ENCODE measurements at places on chromosomes 2 and 18.

GRCh38 chr2:71166812-71167211 is 36.4 kb downstream of the MPHOSPH10 start:
- no peak overlapping the region for H3K4me3 ChIP-seq
- no peak for DNase-seq
- H3K4me1 ChIP-seq = peaks cover 7% of the 10 kb centered on the region
- no peak overlapping the region for H3K27ac ChIP-seq
- H3K27me3 ChIP-seq = no peaks in the 10 kb centered on the region
- no peaks in the 10 kb centered on the region for H3K36me3 ChIP-seq

DNA sequence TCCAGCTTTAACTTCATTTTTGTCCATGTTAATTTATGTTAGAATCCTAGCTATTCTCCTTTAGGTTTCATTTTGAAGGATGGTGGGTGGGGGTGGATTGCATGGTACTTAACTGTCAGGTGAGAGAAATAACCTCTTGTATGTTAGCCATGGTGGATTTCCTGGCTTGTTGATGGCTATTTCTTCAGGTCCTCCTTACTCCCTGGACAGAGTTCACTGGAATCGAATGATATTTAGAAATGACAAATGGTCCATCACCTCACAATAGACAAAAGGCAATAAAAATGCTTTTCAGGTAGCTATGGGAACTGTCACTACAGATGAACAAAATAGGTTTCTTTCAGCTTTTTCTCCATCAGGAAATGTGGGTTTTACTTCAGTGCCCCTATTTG is 91.7 kb downstream of the EML6 start:
- H3K36me3 ChIP-seq = no peaks in the 10 kb centered on the region
- H3K27me3 ChIP-seq = no peaks in the 10 kb centered on the region
- H3K4me1 ChIP-seq = no peaks in the 10 kb centered on the region
- H3K4me3 ChIP-seq = no peak overlapping the region
- DNase-seq = no peak
- H3K27ac ChIP-seq = no peak overlapping the region

DNA sequence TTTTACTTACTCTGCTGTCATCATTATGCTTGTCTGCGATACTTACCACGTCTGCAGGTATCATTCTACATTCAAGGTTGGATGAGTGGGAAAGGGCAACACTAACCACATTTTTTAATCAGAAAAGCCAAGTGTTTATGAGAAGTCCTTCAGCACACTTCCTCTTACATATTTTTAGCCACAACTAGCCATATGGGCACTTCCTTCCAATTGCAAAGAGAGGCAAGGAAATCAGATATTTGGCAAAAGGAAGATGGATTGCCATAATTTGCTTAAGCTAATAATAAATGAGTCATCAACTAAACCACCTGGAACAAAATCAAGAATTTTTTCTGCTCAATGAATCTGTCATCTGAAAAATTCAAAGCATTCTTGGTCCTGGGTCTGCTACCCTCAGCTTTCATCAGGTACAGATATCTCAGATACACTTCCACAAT is 16.7 kb upstream of the MRO start:
- H3K27ac ChIP-seq = no peak overlapping the region
- no peaks in the 10 kb centered on the region for H3K4me1 ChIP-seq
- peaks cover 4% of the 10 kb centered on the region for H3K27me3 ChIP-seq
- no peaks in the 10 kb centered on the region for H3K36me3 ChIP-seq
- no peak for DNase-seq

DNA sequence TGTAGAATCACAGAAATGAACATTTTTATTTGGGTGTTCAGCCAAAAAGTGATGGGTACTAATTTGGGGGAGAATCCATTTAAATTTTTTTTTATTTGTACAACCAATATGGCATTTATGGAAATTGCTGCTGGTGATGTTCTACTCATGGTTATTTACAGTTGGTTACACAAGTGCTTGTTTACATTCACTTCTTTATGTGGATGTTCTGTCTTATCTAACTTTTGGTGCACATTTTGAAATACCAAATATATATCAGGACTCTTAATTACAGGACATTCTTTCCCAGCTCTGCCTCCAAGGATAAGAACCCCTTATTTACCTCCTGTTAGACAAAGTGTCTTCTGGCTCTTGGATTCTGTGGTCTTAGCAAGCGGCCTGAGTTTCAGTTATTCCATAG is 35.2 kb downstream of the NEMP2 start:
- H3K27me3 ChIP-seq = no peaks in the 10 kb centered on the region
- H3K27ac ChIP-seq = peak overlapping the region; percentile 54
- peaks cover 11% of the 10 kb centered on the region for H3K36me3 ChIP-seq
- no peak overlapping the region for H3K4me3 ChIP-seq
- peaks cover 7% of the 10 kb centered on the region for H3K4me1 ChIP-seq

DNA sequence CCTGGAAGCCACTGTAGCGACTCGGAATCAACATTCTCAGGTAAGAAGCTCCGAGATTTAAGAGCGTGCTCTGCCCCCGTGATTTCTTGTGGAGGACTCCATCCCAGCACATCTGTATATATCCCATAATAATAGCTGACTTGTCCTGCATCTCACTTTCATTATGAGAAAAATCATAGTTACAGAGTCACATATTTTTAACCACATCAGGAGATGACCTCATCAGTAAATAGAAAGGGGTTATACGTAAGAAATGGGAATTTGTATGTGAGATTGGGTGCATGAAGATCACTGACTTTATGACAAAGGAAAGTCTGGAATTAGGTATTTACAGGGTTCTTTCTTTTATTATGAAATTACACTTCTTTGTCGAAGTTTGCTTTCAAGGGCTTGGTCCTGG is 16.4 kb upstream of the TMEM18 start:
- DNase-seq = no peak
- no peak overlapping the region for H3K27ac ChIP-seq
- peaks cover 10% of the 10 kb centered on the region for H3K27me3 ChIP-seq

- H3K36me3 ChIP-seq = no peaks in the 10 kb centered on the region
- no peaks in the 10 kb centered on the region for H3K27me3 ChIP-seq
- no peak for DNase-seq
- no peaks in the 10 kb centered on the region for H3K4me1 ChIP-seq
- H3K4me3 ChIP-seq = no peak overlapping the region
- peak overlapping the region; percentile 76 for H3K27ac ChIP-seq
Measured at GRCh38 chr18:8140841-8141501, 468.3 kb upstream of the RAB12 start.

GRCh38 chr18:23956483-23956882 is 58.1 kb upstream of the TTC39C start:
- no peak overlapping the region for H3K27ac ChIP-seq
- no peaks in the 10 kb centered on the region for H3K4me1 ChIP-seq
- DNase-seq = no peak
- no peaks in the 10 kb centered on the region for H3K27me3 ChIP-seq
- no peak overlapping the region for H3K4me3 ChIP-seq

DNA sequence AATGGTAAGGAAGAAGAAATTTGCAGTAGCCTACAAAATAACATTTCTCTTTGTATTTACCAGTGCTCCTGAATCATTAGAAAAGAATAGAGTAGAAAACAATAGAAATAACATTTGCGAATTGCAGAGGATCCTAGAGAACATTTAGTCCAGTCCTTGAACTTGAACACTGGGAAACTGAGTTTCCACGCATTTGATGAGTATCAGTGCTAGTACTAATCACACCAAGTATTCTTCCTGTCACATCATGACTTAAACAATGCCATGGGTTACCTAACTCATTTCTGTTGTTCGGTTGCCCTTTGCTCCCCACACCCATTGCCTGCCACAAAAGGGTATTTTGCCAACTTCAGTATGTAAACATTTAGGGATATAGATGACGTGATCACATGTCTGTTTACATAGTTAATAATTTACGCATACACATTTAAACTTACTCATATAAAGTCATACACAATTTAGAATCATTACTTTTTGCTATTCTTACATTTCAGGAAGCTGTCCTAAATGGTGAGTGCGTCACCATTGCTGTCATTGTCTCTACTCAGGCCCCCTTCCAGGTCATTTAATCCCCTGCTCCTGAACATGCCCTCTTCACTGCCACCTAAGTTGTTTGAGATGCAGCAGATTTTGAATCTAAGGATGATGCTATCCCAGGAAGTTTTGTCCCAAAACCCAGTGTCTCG is 42.3 kb downstream of the CRIM1 start:
- DNase-seq = no peak
- no peak overlapping the region for H3K27ac ChIP-seq

GRCh38 chr18:75135158-75135725 is 73.7 kb downstream of the PTGR3 start:
- H3K36me3 ChIP-seq = no peaks in the 10 kb centered on the region
- H3K27me3 ChIP-seq = no peaks in the 10 kb centered on the region
- no peaks in the 10 kb centered on the region for H3K4me1 ChIP-seq
- DNase-seq = no peak

GRCh38 chr2:70817284-70817954 is 3.0 kb downstream of the CLEC4F start:
- peaks cover 5% of the 10 kb centered on the region for H3K27me3 ChIP-seq
- no peaks in the 10 kb centered on the region for H3K36me3 ChIP-seq
- H3K4me3 ChIP-seq = peak overlapping the region; percentile 1
- no peak for DNase-seq

GRCh38 chr2:18290386-18290785 is 270.1 kb downstream of the RDH14 start:
- H3K36me3 ChIP-seq = no peaks in the 10 kb centered on the region
- H3K4me1 ChIP-seq = no peaks in the 10 kb centered on the region
- H3K27me3 ChIP-seq = no peaks in the 10 kb centered on the region

GRCh38 chr2:67479261-67479660 is 82.1 kb downstream of the ETAA1 start:
- no peak overlapping the region for H3K27ac ChIP-seq
- H3K4me1 ChIP-seq = no peaks in the 10 kb centered on the region
- no peak overlapping the region for H3K4me3 ChIP-seq
- H3K27me3 ChIP-seq = peaks cover 11% of the 10 kb centered on the region

DNA sequence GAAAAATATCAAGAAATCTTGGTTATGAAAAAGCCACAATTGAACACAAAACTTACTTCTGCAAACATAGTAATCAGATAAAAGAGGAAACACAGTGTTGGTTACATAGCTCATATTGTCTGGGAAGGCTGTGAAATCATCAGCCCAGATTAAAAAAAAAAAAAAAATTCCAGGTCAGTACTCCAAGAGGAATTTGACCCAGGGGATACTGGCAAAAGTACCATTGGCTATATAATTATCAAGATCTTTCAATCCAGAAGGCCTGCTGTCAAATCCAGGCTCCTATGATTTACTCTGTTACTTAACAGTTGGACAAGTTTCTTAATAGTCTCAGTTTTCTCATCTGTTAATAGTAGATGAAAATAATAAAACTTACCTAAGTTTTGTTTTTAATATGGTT is 12.9 kb upstream of the IKZF2 start:
- H3K4me1 ChIP-seq = no peaks in the 10 kb centered on the region
- H3K27me3 ChIP-seq = no peaks in the 10 kb centered on the region

- no peak for DNase-seq
- peaks cover 47% of the 10 kb centered on the region for H3K4me1 ChIP-seq
- no peak overlapping the region for H3K4me3 ChIP-seq
- no peaks in the 10 kb centered on the region for H3K36me3 ChIP-seq
Measured at GRCh38 chr2:61011678-61012077, 5.8 kb upstream of the PEX13 start.

- H3K27ac ChIP-seq = no peak overlapping the region
- H3K4me1 ChIP-seq = peaks cover 9% of the 10 kb centered on the region
- DNase-seq = no peak
- no peaks in the 10 kb centered on the region for H3K27me3 ChIP-seq
- peaks cover 30% of the 10 kb centered on the region for H3K36me3 ChIP-seq
Measured at GRCh38 chr2:127321303-127321702, 27.4 kb upstream of the ERCC3 start.

- DNase-seq = peak; percentile 66
- H3K27me3 ChIP-seq = no peaks in the 10 kb centered on the region
- H3K27ac ChIP-seq = peak overlapping the region; percentile 72
- peak overlapping the region; percentile 41 for H3K4me3 ChIP-seq
- peaks cover 54% of the 10 kb centered on the region for H3K4me1 ChIP-seq
Measured at GRCh38 chr18:45664824-45665763, 49.8 kb downstream of the SLC14A2 start.

Measured in activated T-cell treated with anti-CD3 and anti-CD28 coated beads, Interleukin-2, amount 50 U/mL, for 72 hours (primary cell).